ENCODE measurements at places on chromosomes 16 and 17.

- DNase-seq = no peak
These were observed 12.5 kb downstream of the DHODH start for GRCh38 chr16:72021043-72021442.

DNA sequence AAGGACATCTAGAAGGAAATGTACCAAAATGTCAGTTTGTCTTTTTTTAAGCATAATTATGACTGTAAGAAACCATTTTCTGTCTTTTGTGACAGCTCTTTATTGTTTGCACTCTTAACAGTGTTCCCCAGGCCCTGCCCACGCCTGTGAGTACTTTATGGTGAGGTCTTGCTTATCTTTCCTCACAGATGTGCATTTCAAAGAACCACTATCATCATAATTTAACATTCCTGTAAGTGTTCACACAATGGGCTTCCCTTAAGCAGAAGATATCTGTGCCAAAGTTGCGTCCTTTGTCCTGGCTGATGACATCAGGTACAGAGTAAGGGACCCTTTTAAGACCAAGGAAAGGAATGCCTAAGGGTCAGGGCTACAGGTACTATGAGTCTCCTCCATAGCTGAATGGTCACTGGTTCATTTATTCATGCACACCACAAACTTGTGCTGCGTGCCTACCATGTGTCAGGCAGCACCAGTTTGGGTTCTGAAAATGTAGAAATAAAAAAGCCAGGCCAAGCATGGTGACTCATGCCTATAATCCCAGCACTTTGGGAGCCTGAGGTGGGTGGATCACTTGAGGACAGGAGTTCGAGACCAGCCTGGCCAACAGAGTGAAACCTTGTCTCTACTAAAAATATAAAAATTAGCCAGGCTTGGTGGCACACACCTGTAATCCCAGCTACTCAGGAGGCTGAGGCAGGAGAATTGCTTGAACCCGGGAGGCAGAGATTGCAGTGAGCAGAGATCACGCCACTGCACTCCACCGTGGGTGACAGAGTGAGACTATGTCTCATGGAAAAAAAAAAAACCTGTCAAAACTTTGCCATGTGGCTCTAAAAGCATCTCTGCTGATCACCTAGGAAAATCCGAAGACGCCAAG, 55.4 kb upstream of the NLK start:
- DNase-seq = no peak

GRCh38 chr17:65022751-65023700, 33.5 kb downstream of the GNA13 start:
- no peak for DNase-seq

DNA sequence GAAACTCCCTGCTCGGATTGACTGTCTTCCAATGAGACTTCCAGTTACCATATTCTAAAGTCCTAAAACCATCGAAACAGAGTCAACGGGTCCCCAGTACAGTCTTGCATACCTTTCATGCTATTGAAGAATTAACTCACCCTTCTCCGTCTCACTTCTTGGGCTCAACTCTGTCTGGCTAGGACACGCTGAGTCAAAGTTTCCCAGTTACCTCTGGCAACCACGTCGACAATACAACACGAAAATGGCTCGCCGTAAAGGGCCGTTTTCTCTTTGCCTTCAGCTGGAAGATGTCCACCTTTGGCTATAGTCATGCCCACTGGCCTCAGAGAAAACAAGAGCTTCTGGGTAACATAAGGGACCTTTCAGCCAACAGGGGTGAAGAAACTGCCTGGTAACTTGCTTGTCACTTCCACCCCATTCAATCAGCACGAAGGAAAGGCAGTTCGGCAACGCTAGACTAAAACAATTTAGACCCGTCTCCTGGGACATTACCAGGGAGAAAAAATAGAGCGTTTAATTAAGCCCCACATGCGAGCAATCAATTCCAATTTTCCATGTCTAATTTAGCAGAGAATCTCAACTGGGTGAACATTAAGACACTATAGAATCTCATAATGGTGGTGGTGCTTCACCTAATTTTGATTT, 21.5 kb downstream of the KCNG4 start:
- no peak for DNase-seq

DNA sequence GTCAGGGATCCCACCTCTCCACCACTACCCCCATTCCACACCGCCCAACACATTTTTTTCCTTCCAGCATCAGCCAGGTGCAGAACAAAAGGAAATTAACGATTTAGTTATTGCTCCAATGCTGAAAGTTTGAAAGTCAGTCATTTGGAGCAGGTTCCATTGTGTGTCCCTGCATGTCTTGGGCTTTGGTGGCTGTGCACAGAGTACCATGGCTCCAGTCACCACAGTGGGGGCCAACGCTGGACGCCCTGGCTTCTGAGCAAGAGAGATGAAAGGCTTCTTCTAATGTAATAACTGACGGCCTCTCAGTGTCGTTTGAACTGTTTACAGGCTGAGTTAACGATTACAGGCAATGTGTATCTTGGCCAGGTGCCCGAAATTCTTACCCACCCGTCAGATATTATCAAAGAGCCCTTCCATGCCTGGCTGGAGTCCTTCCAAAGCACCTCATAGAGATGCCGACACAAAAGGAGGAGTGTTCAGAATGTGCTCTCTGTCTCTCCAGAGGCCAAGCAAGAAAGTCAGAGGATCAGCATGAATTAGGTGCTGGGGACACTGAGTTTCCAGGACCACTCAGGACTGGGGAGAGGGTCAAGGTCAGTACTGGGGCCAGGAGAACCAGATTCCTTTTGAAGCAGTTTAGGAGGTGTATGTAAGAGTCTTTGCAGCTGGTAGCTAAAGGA, 25.9 kb downstream of the RNF43 start:
- DNase-seq = no peak

- DNase-seq = no peak
These were observed 435.6 kb downstream of the WWOX start for GRCh38 chr16:78535098-78535497.

- DNase-seq = no peak
These were observed 65.5 kb downstream of the IQCK start for GRCh38 chr16:19783363-19784182.

DNA sequence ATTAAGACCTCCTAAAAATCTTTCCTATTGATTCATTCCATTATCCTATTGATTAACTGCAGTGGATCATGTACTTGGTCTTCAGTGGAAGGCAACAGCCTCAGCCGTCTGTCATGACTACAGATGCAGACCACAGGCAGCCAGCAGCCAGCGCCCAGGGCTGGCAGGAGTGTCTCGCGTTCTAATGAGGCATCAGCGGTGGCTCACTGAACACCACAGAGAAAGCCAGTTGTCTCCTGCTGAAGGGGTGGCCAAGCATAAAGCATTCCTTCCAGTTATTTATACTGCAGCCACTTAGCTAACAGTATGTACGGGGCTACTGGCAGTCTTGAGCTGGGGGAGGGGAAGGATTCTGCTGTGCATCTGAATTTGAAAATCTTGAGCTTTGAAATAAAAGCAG, 214.3 kb downstream of the IRX3 start:
- no peak for DNase-seq

DNA sequence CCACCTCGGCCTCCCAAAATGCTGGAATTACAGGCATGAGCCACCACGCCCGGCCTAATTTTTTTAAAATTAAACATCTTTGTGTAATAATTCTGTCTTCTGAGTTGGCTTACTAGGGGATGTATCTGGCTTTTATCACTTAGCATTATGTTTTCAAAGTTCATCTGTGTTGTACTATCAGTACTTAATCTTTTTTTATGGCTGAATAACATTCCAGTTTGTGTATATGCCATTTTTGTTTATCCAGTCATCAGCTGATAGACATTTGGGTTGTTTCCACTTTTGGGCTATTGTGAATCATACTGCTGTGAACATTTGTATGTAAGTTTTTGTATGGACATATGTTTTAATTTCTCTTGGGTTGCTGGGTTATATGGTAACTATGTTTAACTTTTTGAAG, 69.0 kb downstream of the CHD9 start:
- no peak for DNase-seq

DNA sequence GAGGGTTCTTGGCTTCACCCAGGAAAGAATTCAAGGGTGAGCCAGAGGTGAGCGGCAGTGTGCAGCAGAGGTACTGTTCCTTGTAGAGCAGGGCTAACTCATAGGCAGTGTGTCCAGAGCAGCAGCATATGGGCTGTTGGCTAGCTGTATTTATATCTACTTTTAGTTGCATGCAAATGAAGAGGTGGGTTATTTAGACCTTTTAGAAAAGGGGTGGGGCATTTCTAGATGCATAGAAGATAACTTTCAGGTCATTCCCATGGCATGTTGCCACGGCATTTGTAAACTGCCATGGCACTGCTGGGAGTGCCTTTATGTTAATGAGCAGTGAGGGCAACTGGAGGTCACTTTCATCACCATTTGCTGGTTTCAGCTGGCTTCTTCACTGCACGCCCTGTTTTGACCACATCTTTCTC, 141.0 kb downstream of the STX8 start:
- DNase-seq = no peak

- DNase-seq = no peak
These were observed 214.3 kb upstream of the N4BP1 start for GRCh38 chr16:48824271-48824670.

DNA sequence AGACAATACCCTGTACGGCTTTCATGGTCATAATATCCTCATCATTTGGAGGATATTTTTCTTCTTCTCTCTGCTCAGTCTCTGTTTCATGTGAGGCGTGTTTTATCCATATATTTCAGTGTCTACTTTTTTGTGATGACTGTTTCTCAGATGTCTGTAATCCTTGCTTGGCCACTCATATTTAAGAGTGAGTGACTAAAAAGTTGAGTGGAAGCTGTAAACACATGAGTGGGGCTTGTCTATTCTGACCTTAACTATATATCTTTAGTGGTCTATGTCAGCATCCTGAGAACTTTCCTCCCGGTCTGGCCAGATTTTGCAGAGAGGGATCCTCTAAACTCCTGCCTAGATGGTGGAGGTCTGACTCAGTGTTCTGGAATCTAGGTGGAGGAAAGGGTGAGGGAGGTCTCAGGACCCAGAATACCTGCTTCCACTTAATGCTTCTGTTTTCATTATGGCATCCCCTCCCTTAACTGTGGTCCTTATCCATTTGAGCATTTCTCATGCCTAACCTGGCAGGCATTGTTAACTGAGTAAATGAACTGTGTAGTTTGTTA, 6.0 kb downstream of the DDX19B start:
- no peak for DNase-seq

DNA sequence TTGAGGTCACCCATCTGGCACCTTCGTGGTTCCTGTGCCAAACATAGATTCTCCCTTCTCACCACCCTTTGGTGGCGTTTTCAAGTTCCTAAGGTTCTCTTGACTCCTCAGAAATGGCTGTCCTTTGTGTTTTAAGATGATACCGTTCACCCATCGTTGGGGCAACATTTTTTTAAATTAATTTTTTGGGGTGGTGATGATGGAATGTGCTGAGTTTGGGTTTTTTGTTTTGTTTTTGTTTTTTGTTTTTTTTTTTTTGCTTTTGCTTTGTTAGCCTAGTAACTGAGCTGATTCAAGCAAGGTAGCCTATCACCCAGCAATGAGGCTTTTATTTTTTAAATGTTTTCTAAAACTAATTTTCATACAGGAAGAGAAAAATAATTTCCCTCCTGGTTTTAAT, 2.6 kb downstream of the CHST4 start:
- DNase-seq = no peak

GRCh38 chr17:80585890-80586845, 41.5 kb downstream of the RPTOR start:
- no peak for DNase-seq

DNA sequence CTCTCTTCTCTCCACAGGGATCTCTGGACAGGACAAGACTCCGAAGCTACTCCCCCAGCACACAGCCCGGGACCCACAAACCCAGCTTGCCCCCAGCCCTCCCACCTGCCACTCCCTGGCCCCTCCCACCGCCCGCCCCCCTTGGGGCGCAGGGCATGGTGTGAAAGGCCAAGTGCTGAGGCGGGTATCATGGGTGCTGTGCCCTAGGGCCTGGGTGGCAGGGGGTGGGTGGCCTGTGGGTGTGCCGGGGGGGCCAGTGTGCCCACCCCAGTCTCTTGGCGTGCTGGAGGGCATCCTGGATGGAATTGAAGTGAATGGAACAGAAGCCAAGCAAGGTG, 11.4 kb downstream of the THRA start:
- DNase-seq = no peak

DNA sequence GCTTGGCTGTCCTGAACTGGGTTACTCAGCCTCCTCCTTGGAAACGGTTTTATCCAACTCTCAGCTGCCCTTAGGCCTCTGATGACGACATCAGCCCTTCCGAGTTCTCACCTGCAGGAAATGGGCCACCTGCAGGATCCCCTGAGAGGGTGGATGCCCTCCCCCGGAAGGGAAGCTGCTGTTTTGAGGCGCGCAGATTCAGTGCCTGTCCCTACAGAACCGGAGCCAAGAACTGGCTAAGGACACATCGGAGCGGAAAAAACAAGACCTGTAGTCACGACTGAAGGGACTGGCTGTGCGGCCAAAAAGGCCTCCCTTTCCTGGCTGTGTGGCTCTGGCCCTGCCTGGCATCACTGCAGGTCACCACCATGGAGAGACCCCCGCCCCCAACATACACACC, 11.7 kb upstream of the C16orf95 start:
- no peak for DNase-seq

DNA sequence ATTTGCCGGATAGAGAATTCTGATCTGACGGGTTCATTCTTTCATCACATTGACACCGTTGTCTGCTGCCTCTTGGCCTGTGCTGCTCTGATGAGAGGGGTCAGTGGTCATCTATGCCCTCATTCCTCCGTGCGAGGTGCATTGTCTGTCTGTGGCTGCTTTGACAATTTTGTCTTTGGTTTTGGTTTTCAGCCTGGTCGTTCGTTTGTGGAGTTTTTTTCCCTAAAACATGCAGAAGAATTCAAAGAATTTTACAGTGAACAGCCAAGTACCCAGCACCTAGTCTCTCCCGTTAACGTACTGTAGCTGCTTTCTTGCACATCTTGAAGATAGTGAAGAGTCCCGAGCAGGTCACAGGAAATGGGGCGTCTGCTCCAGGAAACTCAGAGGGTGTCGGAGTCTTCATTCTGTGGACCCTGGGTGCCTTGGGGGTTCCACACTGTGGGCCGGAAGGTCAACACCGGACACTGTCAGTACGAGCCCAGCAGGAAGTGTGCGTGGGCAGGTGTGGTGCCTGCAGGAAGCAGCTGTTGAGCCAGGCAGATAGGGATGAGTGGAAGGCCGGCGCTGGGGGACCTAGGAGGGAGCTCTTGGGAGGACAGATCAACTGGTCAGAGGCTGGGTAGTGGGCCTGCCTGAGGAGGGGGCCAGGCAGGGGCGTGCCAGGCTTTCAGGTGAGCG, 28.2 kb downstream of the CRAMP1 start:
- no peak for DNase-seq

- no peak for DNase-seq
These were observed 729 bp downstream of the DDX28 start for GRCh38 chr16:68022278-68022727.

DNA sequence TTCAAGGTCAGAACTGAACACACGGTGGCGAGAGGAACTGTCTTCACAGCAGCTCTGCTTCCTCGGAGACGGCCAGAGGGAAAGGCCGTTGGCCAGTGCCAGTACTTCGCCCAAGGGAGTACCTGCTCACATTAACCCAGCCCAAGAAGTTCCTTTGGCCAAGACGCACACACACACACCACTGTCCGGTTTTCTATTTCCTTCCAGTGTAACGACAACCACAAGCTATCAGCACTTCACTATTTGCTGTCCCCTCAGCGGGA, 744 bp upstream of the GGNBP2 start:
- DNase-seq = no peak

- DNase-seq = no peak
These were observed 550.0 kb upstream of the SALL1 start for GRCh38 chr16:51701025-51701424.

GRCh38 chr16:14424595-14424994, 205.5 kb downstream of the PARN start:
- DNase-seq = no peak

Measured in activated CD8-positive, alpha-beta memory T cell treated with anti-CD3 and anti-CD28 coated beads, Interleukin-2, amount 50 U/mL, for 48 hours (primary cell).